ENCODE measurements at places on chromosomes 3 and 15.

DNA sequence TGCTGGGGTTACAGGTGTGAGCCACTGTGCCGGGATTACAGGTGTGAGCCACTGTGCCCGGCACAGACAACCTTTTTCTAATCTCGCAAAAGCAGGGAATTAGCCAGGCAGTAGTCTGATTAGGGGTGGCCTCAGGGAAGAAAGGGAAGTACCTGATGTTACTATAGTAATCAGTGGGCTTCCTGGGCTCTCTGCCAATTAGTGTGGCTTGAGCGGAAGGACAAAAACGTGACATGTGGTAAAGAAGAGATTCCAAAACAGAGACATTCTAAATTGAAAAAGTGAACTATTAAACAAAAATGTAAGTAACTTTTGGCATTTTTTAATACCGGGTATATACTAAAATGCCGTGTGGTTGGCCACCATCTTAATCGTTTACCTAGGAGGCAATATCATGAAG lies 48.1 kb downstream of the CFAP20DC start:
- no peak for DNase-seq

DNA sequence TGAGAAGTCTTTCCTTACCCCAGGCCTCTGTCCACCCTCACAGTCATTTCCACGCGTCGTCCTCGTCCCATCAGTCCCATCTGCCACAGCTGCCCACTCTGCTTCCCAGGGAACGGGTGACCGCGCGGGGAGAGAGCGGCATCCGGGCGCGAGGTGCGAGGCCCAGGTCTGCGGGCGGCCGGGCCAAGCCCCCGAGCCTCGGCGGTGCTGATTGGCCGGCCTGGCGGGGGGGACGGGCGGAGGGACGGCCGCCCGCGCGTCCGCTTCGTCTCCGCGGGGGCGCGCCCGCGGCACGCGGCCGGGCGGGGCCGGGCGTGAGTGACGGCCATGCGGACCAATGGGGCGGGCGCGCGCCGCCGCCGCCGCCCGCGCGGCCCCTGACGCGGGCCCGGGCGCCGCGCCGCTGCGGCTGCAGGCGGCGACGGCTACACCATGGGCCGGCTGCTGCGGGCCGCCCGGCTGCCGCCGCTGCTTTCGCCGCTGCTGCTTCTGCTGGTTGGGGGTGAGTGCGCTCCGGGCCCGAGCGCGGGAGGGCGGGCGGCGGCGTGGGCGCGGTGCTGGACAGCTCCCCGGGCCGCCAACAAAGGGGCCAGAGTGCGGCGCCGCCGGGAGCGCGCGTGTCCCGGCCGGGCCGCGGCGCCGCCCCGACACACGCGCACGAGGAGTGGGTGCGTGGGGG lies at the start of gene PODXL2:
Gene PODXL2 (plus strand): TSS at position 398 of the 679 bp plus-strand sequence. CDS start 35 bp downstream, at position 433.
- no peak for DNase-seq

GRCh38 chr3:133277813-133278212 lies 122.0 kb upstream of the BFSP2 start:
- no peak for DNase-seq

GRCh38 chr3:133135306-133135705 lies 97.1 kb downstream of the TMEM108 start:
- no peak for DNase-seq

DNA sequence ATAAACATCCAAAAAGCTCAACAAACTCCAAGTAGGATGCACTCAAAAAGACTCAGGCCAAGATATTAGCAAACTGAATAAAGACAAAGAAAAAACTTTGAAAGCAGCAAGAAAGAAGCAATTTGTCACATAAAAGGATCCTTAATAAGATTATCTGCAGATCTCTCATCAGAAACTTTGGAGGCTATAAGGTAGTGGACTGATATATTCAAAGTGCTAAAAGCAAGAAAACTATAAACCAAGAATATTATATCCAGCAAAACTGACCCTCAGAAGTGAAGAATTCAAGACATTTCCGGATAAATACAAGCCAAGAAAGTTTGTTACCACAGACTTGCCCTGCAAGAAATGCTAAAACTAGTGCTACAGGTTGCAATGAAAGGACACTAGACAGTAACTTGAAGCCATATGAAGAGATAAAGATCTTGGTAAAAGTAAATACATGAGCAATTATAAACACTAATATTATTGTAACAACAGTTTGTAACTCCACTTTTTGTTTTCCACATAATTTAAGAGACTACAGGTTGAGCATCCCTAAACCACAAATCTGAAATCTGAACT lies 23.6 kb downstream of the C3orf33 start:
- no peak for DNase-seq

GRCh38 chr3:113620091-113620490 lies 76.4 kb downstream of the USF3 start:
- no peak for DNase-seq

GRCh38 chr3:30625541-30626438 lies 19.4 kb downstream of the TGFBR2 start:
- DNase-seq, result no peak

DNA sequence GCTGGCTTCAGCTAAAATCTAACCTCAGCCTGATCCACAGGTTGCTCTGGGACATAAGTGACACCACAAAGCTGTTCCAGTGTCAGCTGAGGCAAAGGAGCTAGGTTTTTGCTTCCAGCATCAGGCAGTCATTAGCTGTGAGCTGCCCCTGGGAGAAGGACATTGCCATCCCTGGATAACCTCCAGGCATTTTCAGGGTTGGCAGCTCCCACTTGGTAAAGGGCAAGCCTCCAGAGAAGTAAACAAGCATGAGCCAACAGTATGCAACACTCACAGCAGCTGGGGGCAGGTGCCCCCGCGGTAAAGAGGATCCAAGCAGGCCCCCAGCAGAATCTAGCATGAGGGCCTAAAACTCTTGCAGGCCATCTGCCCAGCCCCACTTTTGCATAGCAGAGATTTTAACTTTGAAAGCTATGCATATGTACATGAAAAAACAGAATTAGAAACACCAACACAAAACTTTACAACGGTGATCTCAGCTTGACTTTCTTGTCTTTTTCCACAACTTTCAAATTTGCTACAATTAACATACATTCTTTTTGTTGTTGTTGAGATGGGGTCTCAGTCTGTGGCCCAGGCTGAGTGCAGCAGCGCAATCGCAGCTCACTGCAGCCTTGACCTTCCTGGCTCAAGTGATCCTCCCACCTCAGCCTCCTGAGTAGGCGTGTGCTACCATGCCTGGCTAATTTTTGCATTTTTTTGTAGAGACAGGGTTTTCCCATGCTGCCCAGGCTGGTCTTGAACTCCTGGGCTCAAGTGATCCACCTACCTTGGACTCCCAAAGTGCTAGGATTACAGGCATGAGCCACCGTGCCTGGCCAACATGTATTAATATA lies 83.8 kb upstream of the TPM1 start:
- no peak for DNase-seq

GRCh38 chr3:129039271-129040038 lies 21.1 kb upstream of the GP9 start:
- DNase-seq, result no peak

DNA sequence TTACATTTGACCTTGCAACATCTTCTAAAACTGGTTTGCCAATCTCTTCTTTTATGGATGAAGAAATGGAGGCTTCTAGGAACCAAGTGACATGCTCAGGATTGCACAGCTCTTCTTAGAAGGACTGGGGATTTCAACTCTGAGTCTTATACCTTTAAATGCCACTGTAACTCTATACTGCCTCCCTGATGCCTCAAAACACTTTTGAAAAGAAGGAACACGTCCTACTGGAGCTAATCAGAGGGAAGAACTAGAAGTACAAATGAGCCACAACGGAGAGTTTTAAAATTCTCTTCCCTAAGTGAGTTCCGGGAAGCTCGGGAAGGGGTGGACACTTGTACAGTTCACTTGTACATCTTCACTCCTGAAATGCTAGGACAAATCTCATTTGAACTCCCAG lies 949 bp upstream of the MITF start:
- DNase-seq, result no peak

DNA sequence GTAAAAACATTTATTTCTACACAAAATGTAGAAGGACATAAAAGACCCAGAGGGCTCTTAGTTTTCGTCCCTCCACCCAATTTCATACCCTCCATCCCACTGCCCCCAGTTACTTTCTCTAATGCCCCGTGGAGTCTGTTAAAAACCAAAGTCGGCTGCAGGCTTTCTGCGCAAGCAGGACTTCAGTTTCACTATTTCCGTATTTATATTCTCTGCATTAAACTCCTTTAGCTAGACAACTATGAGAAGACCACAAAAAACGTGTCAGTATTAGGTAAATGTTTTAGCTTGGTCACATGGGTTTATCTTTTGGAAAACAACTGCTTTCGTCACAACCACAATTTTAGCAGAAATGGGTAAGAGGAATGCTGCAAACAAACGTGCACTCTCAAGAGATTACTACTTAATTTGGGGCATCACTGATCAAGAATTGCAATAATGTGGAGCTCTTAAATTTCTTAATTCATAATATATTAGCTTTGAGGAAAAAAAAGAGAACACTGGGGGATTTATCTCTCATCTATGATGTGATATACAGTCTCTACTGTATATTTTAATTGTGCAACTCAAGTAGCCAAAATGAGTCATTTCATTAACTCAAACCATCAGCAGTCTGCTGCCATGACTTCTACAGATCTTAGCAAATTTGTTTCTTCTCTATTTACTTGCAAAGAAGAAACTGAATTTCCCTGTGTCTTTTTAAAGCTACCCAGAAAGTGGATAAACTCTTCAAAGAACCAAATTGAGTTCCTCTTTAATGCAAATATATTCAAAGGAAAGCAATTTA lies 740 bp upstream of the NSMCE3 start:
- no peak for DNase-seq

DNA sequence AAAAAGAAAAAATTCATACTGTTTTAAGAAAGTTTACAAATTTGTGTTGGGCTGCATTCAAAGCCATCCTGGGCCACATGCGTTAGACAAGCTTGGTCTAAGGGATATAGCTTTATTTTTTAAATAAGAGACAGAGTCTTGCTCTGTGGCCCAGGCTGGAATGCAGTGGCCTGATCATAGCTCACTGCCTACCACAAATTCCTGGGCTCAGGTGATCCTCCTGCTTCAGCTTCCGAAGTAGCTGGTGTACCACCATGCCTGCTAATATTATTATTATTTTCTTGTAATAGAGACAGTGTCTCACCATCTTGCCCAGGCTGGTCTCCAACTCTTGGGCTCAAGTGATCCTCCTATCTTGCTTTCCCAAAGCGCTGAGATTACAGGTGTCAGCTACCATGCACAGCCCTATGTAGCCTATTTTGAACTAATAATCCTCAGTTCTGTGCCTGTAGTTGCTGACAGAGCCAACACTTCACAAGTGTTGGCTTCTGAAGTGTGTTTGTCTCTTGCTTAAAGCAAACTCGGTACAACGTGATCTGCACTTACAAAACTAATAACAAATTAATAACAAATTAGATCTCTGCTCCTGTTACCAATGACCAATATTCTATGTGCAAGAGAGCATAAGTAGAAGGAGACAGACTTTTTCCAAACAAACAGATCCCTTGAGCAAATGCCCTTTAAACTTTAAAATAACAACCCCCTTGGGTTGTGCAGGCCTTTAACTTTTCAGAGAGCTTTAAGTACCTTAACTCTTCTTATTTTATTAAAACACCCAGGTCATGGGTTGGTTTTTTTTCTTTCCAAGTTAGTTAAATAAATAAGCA lies 135.2 kb downstream of the VGLL4 start:
- DNase-seq, result no peak

DNA sequence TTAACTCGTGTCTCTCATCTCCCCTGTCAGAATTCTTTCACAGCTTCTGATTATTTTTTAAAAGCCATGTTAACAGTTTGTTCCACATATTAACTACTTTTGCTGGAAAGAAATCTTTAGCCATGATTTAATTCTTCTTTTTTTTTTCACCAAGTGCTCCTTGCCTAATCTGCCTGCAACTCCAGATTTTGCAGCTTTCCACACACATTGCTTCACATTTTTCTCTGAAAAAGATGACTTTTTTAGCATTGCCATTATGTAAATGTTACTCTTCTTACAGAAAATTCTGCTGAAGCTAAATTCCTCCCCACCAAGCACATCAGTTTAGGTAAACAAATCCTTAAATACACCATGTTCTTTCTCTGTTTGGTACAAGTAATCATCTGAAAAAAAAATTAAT lies 23.4 kb upstream of the PPARG start:
- DNase-seq, result no peak

DNA sequence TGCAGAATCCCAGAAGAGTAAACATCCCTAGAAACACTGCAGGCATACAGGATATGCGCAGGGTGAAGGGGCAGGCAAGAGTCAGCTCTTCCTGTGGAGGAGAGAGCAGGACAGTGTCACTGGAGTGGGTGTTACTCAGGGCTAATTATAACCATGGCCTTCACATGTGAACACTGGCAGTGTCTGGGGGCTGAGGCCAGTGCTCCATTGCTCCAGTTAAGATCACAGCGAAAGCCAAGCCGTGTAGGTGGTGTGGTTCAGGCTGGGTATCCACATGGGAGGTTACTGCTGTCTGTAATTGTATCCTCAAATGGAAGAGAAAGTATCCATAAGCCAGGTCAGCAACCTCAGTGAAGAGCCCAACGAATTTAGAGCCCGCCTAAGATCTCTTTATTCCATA lies 84.6 kb downstream of the MESD start:
- no peak for DNase-seq

- no peak for DNase-seq
These were observed 367.9 kb upstream of the PROK2 start for GRCh38 chr3:72152551-72153476.

GRCh38 chr3:52277071-52277964 lies 1.1 kb downstream of the WDR82 start:
- peak; percentile 60 for DNase-seq

DNA sequence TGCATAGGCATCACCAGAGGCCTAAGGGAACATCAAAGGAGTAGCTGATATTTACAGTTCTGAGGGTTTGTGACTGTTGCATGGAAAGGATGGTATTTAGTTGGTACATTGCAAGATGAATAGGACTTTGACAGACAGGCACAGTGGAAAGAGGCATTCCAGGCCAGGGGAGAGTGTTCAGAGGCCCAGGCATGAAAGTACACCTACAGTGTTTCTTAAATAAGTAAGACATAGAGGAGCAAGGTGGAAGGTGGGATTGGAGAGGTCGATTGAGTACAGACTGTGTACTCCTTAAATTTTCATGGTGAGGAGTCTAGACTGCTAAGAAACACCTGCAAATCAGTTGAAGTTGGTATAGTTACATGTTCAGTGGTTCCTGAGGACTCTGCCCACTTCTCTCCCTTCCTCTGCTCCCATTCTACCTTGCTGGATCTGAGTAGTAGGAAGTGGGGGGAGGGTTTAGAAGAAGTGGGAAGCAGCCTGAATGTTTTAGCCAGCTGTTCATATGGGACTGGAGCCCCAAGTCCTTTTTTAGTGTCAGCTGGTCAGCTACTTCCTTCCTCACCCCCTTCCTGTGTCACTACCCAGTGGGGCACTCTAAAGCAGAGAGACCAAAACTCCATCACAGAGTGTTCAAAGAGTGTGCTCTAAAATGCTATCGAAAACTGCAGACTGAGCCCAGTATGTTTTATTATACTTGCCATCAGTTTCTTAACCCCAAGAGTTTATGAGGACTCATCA lies 14.0 kb downstream of the KLHL18 start:
- no peak for DNase-seq

DNA sequence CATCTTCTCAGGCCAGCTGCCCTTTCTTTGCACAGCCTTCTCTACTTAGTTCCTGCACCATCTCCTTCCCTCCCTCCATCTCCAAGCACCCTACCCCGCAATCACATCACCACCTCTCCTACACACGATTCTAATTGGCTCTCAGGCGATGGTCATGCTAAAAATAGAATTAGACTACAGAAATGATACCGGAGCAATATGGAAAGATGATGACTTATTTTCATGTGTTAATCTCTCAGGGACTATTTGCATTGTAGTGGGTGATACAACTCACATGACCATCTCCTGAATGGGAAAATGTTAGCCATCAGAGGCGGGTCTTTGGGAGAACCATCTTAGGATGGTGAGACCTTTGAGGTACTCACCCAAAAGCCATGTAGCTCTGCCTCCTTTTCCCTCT lies 54.7 kb upstream of the PPARG start:
- DNase-seq, result no peak

Measured in activated CD8-positive, alpha-beta memory T cell treated with anti-CD3 and anti-CD28 coated beads for 4 hours (primary cell).